NCI-H1436 treated with DMSO at 0.1 percent for 48 hours (cell line): ENCODE measurements at places on chromosomes 5 and 9.

DNA sequence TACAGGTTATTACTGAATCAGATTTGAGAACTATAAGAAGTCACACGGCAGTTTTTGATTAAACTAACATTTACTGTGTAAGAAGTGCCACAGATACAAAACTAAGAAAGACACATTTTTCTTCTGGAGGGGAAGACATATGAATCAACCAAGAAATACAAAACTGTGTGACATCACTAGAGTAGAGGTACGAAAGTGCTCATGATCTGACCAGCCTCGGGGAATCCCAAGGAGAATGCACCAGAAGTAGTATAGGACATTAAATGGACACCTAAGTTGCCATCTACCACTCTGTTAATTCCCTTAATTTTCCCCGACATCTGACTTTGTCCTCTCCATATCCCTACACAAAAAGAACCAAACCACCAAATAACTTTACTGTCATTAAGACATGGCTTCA is 5.3 kb upstream of the IFNK start:
- no peak for DNase-seq

- no peak for DNase-seq
These were observed 93.3 kb downstream of the TLE1 start for GRCh38 chr9:81595887-81596543.

DNA sequence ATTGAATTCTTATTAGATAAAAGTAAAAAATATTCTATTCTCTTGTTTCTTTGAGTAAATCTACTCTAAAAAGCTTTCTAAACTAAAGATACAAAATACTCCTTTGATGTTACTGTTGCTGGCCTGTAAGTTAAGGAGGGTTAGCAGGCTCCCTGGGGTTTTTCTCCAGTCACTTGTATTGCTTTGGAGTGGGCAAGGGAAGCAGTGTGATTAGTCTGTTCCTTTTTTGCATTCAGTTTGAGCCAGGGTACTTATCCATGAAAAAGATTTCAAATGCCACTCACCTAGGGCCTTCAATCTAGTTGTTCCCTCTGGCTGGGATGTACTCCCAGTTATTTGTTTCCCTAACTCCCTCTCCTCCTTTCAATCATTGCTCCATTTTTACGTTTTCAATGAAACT is 256.2 kb upstream of the SMC2 start:
- no peak for DNase-seq

- DNase-seq = no peak
These were observed 99.1 kb downstream of the ZNF622 start for GRCh38 chr5:16366491-16366890.

DNA sequence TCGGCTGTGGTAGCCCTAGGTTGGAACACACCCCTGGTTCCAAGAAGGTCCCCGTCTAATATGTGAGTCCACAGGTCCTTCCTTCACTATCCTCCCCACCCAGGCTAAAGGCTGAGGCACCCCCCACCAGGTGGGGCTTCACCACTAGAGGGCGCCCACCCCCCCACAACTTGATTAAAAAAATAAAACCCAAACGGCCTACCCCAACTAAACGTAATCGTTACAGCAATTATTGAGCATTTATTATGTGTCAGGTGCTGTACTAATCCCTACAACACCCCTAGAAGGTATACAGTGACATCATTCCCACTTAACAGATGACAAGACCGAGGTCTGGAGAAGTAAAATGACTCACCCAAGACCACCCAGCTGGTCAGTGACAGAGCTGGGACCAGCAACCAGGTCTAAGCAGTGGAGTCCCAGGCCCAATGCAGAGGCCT is 65.0 kb downstream of the FGF18 start:
- no peak for DNase-seq

- DNase-seq = no peak
These were observed 34.6 kb downstream of the TNFAIP8 start for GRCh38 chr5:119390404-119390803.

DNA sequence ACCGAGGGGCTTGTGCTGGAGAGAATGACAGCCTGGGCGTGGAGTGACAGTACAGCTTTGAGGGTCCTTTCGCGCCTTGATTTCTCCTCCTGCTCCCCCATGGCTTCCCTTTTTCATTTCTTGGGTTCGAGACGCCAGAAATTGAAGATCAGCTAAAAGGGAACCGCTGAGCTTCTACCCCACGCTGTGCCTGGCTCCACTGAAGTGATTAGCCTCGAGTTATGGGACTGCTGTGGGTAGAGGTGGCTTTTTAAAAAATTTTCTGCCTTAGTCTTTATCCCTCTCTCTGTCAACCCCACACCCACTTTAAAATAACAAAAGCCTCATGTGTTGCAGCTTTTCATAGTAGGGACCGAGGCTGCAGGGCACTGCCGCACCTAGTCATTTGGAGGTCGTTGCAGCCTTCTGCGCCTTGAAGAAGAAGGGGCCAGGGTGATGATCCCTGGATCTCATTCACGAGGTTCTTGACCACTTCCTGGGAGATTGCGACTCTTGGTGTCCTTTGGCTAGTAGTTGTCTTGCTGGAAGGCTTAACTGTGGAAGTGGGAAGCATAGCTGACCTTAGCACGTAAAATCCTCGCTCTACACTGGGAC is 603 bp downstream of the PPIP5K2 start:
- DNase-seq = no peak

- DNase-seq = no peak
These were observed 2.3 kb downstream of the SMIM3 start for GRCh38 chr5:150780816-150781221.

DNA sequence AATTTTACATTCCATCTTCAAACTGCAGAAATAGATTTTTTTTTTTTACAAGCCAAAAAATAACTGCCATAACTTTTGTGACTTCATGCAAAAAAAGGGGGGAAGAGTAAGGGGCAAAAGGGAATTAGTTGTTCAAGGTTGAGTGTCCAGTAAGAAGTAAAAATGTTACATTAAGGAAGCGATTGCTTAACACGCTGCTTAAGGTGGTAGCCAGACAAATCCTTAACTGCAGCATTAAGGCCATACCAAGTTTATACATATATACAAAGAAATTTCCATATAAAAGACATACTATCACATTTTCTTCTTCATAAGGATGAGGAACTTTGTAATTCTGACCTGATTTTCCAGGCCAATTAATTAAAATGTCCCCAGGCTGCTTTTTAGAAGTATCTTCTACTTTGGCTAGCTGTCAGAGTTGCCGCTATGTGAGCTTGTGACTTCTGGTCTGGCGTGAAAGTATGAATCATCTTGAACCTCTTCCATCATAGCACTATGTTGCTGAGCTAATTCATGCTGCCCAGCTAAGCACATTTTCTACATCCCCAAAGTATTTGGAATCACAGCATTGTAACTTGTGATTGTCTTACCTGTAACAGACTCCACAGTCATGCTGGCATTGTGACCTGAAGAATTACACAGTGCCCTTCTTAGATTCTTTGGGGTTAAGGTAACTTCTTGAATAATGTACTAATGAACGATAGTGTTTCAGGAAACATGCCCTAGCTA is 40.0 kb downstream of the G3BP1 start:
- DNase-seq = no peak
